Esophagus squamous epithelium (tissue), 5 donors: ENCODE measurements at places on chromosomes 3 and 15. TPM values are rescaled to one million over a fixed set of nuclear protein-coding genes. Genes with fewer than 3 reads are reported as not detected.

The CCR9 gene
- total RNA-seq, result not detected

DNA sequence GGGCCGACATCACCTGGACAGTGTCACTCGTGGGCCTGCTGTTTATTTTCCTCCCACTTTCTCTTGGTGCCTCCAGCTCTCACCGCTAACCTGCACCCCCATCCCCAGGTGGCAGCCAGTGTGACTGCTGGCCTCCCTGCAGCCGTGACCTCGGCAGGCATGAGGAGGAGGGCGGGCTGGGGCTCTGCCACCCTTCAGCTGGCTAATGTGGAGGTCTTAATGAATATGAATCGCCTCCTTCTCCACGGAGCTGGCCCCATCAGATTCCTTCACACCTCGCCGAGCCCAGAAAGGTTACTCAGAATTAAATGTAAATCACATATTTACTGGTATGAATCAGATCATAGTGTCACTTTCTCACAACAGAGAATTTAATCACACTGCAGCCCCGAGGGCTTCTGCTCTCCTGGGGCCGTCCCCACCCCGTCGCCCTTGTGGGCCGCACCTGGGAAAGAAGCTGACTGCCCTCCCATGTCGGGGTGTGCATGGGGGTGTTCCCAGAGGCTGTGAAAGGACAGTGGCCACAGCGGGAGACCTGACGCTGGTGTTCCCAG is 171.1 kb upstream of the TLE3 start:
- H3K36me3 ChIP-seq, result no peaks in the 10 kb centered on the region
- H3K4me1 ChIP-seq, result peaks cover 48% of the 10 kb centered on the region
- DNase-seq, result no peak
- H3K27me3 ChIP-seq, result peaks cover 7% of the 10 kb centered on the region
- no peak overlapping the region for H3K4me3 ChIP-seq

DNA sequence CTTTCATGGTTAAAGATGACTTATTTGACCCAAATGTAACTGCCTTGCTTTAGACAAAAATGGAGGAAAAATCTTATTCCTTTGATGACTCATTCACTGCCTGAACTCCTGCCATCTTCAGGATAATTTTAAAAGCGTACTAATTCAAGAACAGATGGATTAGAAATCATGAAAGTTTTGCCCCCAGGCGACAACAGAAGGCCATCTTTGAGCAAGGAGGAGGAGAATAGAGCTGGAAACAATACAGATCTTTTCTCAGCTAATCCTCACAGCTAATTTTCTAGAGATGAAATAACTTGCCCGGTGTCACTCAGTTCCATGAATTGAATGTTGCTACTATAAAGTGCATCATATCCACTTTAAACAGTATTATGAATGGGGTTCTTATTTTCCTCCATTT is 324.7 kb upstream of the RARB start:
- no peaks in the 10 kb centered on the region for H3K36me3 ChIP-seq
- H3K4me3 ChIP-seq, result no peak overlapping the region
- H3K27ac ChIP-seq, result no peak overlapping the region

DNA sequence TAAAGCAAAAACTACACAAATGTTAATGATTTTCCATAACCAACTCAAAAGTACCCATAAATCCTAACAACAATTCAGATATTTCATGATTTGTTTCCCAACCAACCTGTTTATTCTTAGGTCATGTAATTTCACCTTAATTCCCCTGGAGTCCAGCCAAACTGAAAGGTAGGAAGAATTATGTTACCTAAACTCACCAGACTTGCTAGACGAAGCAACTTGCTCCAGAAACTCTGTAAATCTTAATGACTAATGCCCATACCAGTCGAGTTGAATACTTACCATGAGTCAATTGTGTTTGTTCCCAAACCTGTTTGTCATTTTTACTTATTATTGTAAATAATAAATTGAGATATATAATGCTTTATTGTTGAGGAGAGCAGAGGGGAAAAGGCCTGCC is 1030.0 kb downstream of the TBL1XR1 start:
- no peaks in the 10 kb centered on the region for H3K36me3 ChIP-seq
- H3K4me1 ChIP-seq, result no peaks in the 10 kb centered on the region
- no peaks in the 10 kb centered on the region for H3K27me3 ChIP-seq
- no peak overlapping the region for H3K4me3 ChIP-seq
- DNase-seq, result no peak
- H3K27ac ChIP-seq, result peak overlapping the region; percentile 25

- H3K27ac ChIP-seq, result no peak overlapping the region
- no peaks in the 10 kb centered on the region for H3K27me3 ChIP-seq
- no peak overlapping the region for H3K4me3 ChIP-seq
- no peaks in the 10 kb centered on the region for H3K36me3 ChIP-seq
Measured at GRCh38 chr3:153026026-153026425, 136.0 kb upstream of the RAP2B start.

GRCh38 chr15:83065431-83065830 is 1.6 kb downstream of the BTBD1 start:
- peak overlapping the region; percentile 85 for H3K4me3 ChIP-seq
- H3K4me1 ChIP-seq, result peaks cover 8% of the 10 kb centered on the region
- H3K27me3 ChIP-seq, result no peaks in the 10 kb centered on the region
- H3K27ac ChIP-seq, result no peak overlapping the region
- peaks cover 5% of the 10 kb centered on the region for H3K36me3 ChIP-seq

DNA sequence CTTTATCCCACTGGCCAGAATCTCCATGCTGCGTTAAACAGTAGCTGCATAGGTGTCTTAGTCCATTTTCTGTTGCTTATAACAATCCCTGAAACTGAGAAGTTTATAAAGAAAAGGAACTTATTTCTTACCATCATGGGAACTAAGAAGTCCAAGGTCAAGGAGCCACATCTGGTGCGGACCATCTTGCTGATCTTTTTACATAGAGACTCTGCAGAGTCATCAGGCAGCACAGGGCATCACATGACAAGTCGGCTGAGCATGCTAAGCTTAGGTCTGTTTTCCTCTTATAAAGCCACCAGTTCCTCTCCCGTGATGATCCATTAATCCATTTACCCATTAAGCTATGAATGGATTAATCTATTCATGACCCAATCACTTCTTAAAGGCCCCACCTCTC is 22.4 kb upstream of the FAM174B start:
- no peaks in the 10 kb centered on the region for H3K27me3 ChIP-seq
- no peak overlapping the region for H3K27ac ChIP-seq
- no peak overlapping the region for H3K4me3 ChIP-seq
- no peaks in the 10 kb centered on the region for H3K36me3 ChIP-seq

DNA sequence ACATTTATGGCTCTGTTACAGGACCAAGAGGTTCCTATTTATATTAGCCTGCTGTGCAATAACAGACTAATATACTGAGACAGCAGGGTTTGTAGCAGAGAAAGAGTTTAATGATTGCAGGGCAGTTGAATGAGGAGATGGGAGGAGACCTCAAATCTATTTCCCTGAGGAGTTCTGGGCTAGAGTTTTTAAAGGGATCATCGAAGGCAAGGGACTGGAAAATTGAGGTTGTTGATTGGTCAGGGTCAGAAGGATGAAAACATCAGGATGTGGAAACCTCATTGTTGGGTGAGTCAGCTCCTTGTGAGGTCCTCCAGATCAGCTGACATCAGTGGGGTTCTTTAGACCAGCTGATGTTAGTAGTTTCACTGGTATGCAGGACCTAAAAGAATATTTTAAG is 60.6 kb upstream of the GOLGA8B start:
- no peak for DNase-seq
- H3K27ac ChIP-seq, result no peak overlapping the region
- H3K36me3 ChIP-seq, result no peaks in the 10 kb centered on the region
- H3K27me3 ChIP-seq, result no peaks in the 10 kb centered on the region
- H3K4me1 ChIP-seq, result no peaks in the 10 kb centered on the region

DNA sequence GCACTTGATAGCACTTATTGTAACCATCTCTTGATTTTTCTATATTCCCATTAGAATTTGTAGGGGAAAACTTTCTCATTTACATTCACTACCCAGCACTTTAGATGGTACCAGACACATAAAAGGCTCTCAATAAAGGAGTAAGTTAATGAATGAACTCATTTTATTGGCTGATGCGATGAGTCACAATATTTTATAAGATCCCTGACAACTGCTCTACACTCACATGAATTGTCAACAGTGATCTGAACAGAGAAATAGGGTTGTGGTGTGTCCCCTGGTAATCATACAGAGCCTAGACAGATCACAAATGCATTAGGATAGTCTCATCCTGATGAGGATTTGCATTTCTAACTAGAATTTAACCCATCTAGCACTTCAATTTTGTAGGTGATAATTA is 567.6 kb upstream of the ARPP21 start:
- DNase-seq, result no peak
- H3K4me3 ChIP-seq, result no peak overlapping the region
- no peak overlapping the region for H3K27ac ChIP-seq
- H3K4me1 ChIP-seq, result no peaks in the 10 kb centered on the region
- no peaks in the 10 kb centered on the region for H3K36me3 ChIP-seq

DNA sequence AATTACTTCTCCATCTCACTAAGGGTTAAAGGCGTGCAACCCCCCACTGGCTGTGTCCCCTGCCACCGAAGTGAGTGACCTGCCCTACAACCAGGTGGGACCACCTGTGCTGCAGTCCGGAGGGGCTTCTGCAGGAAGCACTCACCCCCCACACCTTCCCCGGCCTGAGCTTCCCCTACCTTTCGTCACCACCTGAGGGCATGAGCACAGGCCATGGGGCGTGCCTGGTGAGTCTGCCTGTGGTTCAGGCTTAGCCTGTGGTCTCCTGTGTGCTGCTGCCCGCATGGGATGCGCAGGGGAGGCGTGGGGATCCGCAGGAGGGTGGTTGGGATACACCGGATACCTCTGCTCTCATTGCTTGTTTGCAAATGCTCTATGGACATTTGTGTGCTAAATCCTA is 46.0 kb downstream of the KLHL25 start:
- H3K4me3 ChIP-seq, result no peak overlapping the region
- peaks cover 23% of the 10 kb centered on the region for H3K36me3 ChIP-seq
- DNase-seq, result no peak
- peaks cover 14% of the 10 kb centered on the region for H3K4me1 ChIP-seq

DNA sequence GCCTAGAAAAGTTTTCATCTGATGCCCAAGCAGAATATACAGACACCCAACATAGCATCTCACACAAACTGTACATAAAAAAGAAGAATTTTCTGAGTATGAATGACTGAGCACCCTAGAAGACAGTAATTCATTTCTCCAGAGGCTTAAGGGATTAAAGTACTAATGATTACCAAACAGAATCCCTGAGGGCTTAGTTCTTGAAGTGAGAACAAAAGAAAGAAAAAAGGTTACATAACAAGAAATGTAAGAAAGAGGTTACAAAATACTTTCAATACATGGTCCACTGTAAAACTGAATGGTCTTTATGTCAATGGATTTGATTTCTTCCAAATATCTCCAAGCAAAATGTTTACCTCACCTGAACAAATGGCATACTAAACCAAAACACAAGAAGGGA is 9.1 kb upstream of the NEK10 start:
- no peak overlapping the region for H3K4me3 ChIP-seq
- H3K36me3 ChIP-seq, result no peaks in the 10 kb centered on the region
- H3K27ac ChIP-seq, result no peak overlapping the region
- no peak for DNase-seq
- H3K4me1 ChIP-seq, result no peaks in the 10 kb centered on the region

The CFAP44 gene
- total RNA-seq, result 8.6 TPM

GRCh38 chr15:39363761-39364586 is 216.9 kb upstream of the THBS1 start:
- no peaks in the 10 kb centered on the region for H3K27me3 ChIP-seq
- no peak overlapping the region for H3K4me3 ChIP-seq
- no peak for DNase-seq
- peaks cover 2% of the 10 kb centered on the region for H3K4me1 ChIP-seq
- no peak overlapping the region for H3K27ac ChIP-seq

The FEZF2 gene
- total RNA-seq, result not detected

DNA sequence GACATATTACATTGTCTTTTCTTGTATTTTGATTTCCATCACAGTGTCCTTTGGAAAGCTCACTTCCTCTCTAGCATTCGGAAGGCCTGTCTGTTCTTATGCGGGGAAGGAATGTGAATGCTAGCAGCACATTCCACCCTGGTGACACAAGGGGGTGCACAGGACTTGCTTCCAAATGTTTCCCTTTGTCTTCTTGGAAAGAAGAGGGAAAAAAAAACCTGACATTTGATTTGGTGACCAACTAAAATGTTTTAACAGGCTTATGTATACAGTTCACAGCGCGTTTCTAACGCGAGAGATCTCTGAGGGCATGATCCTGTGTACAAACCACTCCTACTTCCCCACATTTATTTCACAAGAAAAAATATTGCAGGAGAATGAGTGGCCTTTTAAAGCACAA is 107.6 kb upstream of the FXR1 start:
- H3K4me3 ChIP-seq, result no peak overlapping the region
- no peaks in the 10 kb centered on the region for H3K27me3 ChIP-seq
- no peaks in the 10 kb centered on the region for H3K4me1 ChIP-seq
- no peaks in the 10 kb centered on the region for H3K36me3 ChIP-seq
- DNase-seq, result no peak

The NEO1 gene
- total RNA-seq, result 14.4 TPM

DNA sequence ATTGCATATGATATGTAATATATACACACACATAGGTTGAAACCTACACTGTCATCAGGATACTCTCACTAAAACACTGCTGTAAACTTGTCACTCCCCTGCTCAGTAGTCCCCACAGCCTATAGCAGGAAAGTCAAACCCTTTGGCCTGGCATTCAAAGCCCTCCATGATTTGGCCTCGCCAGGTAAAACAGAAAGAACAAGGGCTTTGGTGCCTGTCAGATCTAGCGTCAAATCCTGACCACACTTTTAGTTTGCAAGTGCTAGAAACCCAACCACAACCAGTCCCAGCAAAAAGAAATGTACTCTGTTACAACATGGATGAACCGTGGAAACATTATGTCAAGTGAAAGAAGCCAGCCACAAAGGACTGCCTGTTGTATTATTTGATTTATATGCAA is 11.4 kb downstream of the CRABP1 start:
- H3K27ac ChIP-seq, result no peak overlapping the region
- H3K4me1 ChIP-seq, result no peaks in the 10 kb centered on the region
- no peaks in the 10 kb centered on the region for H3K36me3 ChIP-seq
- H3K4me3 ChIP-seq, result no peak overlapping the region

GRCh38 chr15:36364377-36364776 is 215.0 kb upstream of the CDIN1 start:
- no peaks in the 10 kb centered on the region for H3K36me3 ChIP-seq
- DNase-seq, result no peak
- no peak overlapping the region for H3K4me3 ChIP-seq
- H3K4me1 ChIP-seq, result no peaks in the 10 kb centered on the region
- no peak overlapping the region for H3K27ac ChIP-seq

GRCh38 chr3:155676252-155676981 is 68.5 kb downstream of the PLCH1 start:
- no peak overlapping the region for H3K27ac ChIP-seq
- no peaks in the 10 kb centered on the region for H3K27me3 ChIP-seq
- no peak for DNase-seq
- no peaks in the 10 kb centered on the region for H3K4me1 ChIP-seq
- H3K36me3 ChIP-seq, result no peaks in the 10 kb centered on the region

GRCh38 chr3:72473156-72473555 is 375.1 kb downstream of the SHQ1 start:
- no peak for DNase-seq
- H3K36me3 ChIP-seq, result no peaks in the 10 kb centered on the region
- no peaks in the 10 kb centered on the region for H3K4me1 ChIP-seq
- H3K27me3 ChIP-seq, result no peaks in the 10 kb centered on the region
- no peak overlapping the region for H3K4me3 ChIP-seq
